ENCODE measurements at places on chromosomes 7 and 10.
A peak's percentile ranks its signal among the peaks of the same experiment; 100 is the strongest.

- no peak overlapping the region for H3K4me3 ChIP-seq
- H3K27me3 ChIP-seq = no peaks in the 10 kb centered on the region
- no peak overlapping the region for H3K27ac ChIP-seq
- DNase-seq = no peak
- no peaks in the 10 kb centered on the region for H3K36me3 ChIP-seq
Observed at GRCh38 chr10:34046506-34047034, 712.1 kb upstream of the NRP1 start.

DNA sequence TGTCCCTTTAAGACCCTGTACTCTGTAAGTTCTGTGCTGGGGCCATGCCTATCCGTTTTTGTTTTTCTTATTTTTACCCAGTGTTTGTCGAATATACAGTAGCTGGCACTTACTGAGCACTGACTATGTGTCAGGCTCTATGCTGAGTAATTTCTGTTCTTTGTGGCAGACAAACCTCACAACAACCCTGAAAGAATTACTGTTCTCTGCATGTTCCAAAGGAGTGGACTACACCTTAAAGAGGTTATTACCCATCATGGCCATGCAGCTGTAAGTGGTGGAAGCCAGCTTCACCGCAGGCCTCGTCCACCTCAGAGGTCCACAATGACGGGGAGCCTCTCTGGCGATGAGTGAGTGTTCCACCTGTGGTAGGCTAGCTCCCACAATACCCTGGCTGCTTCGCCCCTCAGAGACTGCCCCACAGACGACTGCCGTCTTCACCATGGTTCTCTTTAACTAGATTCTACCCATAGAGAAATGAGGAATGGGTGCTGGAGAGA lies 30.1 kb upstream of the RBM20 start:
- H3K4me3 ChIP-seq = no peak overlapping the region
- H3K36me3 ChIP-seq = no peaks in the 10 kb centered on the region
- peaks cover 78% of the 10 kb centered on the region for H3K4me1 ChIP-seq

DNA sequence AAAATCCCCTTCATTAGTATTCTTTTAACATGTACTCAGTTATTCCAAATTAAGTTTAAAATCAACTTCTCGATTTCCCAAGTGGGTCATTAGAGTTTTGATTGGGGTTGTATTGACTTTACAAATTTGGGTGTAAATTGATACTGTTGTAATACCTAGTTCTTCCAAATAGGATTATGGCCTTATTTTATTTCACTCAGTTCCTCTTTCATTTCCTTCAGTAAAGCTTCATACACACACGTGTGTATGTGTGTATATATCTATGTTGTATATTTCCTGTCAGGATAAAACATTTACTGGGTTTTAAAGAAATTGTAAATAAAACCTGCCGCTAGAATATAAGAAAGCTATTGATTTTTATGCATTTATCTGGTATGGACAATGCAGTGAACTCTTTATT lies 15.9 kb downstream of the YME1L1 start:
- DNase-seq = no peak
- H3K4me3 ChIP-seq = no peak overlapping the region
- H3K27me3 ChIP-seq = no peaks in the 10 kb centered on the region
- no peak overlapping the region for H3K27ac ChIP-seq
- peaks cover 37% of the 10 kb centered on the region for H3K36me3 ChIP-seq
- H3K4me1 ChIP-seq = no peaks in the 10 kb centered on the region

DNA sequence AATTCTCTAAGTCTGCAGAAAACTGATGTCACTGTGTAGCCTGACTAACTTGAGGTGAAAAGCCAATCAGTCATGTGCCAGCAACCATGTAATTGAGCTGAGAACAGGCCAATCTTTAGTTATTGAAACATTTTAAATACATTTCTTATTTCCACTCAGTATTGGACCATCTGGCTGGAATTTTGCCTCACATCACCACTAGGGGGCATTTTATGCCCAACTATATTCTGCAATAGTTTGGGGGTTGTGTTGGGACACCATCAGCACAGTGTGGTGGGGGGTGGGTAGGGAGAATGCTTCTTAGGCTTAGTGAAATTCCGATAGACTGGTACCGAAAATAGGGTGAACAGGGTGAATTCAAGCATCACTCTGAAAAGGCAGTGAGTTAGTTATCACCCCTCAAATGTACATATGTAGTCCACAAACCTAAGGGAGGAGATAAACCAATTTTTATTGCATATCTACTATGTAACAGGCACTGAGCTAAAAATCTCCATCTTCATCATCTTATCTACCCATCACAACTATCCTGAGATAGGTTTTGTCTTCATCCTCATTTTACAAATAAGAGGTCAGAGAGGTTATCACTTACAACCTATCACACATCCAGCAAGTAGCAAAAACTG lies 17.8 kb downstream of the NPSR1 start:
- H3K4me3 ChIP-seq = no peak overlapping the region
- no peaks in the 10 kb centered on the region for H3K36me3 ChIP-seq
- DNase-seq = no peak
- no peaks in the 10 kb centered on the region for H3K27me3 ChIP-seq
- H3K4me1 ChIP-seq = no peaks in the 10 kb centered on the region

DNA sequence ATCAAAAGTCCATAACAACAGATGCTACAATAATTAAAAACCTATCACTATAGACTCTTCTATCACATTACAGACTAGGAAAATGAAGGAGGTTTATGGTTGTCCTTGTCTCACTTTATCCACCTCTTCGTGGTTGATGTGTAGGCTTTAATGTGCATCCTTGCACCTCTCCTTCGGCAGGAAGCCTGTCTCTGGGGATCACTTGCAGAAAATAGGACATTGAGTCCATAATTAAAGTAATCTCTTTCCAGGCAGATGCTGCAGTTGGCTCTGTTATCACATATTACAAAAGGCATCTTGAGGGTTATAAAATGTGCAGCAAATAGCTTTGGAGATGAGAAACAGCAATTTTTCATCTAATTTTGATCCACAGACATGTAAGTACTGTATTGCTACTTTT lies 168.4 kb downstream of the RELN start:
- no peaks in the 10 kb centered on the region for H3K36me3 ChIP-seq
- no peaks in the 10 kb centered on the region for H3K27me3 ChIP-seq
- H3K4me3 ChIP-seq = no peak overlapping the region
- DNase-seq = no peak

- H3K4me3 ChIP-seq = no peak overlapping the region
- no peak overlapping the region for H3K27ac ChIP-seq
- H3K36me3 ChIP-seq = no peaks in the 10 kb centered on the region
Observed at GRCh38 chr10:133110133-133110532, 22.4 kb downstream of the ADGRA1 start.

DNA sequence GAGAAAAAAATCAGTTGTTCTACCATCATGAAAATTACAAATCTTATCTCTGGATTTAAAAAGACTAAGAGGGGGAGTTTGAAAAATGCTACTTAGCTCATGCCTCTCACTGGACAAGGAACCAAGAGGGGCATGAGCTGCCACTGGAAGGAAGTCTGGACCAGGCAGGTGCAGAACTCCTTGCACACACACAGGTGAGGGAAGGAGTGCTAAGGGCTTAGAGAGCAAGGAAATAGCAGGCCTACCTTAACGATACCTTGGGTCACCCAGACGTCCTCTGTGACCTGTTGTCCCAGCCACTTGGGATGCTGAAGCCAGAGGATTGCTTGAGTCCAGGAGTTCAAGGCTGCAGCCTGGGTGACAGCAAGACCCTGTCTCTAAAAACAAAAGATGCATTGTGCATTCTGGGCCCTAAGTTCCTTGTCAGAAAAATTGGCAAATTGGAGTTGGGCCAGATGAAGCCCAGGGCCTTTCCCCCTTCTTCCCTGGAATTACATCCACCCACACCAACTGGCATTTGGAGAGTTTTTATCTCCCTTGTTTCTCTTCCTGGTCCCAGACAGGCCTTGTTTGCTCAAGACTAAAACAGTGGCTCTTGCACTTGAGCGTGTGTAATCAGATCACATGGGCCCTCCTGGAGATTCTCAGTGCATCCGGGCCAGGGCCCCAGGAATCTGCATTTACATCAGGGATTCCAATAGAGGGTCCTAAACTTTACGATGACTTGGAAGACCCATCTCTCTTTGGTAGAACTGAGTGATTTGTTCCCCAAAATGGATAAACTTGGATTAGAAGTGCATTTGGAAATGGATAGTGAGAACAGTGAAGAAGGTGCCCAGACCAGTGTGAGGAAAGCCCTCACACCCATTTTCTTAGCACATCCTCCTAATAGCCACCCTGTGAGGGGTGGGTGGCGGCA lies 3.0 kb downstream of the DDIT4 start:
- peaks cover 32% of the 10 kb centered on the region for H3K36me3 ChIP-seq
- peaks cover 44% of the 10 kb centered on the region for H3K4me1 ChIP-seq
- no peak for DNase-seq
- peak overlapping the region; percentile 97 for H3K4me3 ChIP-seq

DNA sequence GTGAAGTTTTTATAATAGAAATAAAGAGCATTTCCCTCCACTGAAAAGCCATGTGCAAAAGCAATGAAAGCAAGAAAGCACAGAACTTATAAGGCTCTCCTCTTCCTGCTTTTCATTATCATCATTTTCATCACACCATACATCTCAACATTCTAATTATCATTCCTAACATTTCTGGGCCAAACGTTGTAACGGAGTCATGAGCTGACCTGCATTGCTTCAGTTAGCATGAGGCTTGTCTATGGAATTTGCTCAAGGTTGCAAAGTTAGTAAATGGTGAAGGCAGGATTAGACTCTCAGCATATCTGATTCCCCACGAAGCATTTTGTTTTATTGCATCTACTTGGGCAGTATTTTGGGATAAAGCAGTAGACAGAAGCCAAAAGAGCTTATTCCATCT lies 11.4 kb downstream of the SCIN start:
- H3K36me3 ChIP-seq = no peaks in the 10 kb centered on the region
- no peak overlapping the region for H3K4me3 ChIP-seq
- no peak for DNase-seq
- peaks cover 25% of the 10 kb centered on the region for H3K27me3 ChIP-seq
- no peaks in the 10 kb centered on the region for H3K4me1 ChIP-seq
- H3K27ac ChIP-seq = no peak overlapping the region

GRCh38 chr7:100706672-100707311 lies 871 bp downstream of the POP7 start:
- peak overlapping the region; percentile 98 for H3K27ac ChIP-seq
- peaks cover 9% of the 10 kb centered on the region for H3K27me3 ChIP-seq
- H3K4me3 ChIP-seq = peak overlapping the region; percentile 98
- peaks cover 7% of the 10 kb centered on the region for H3K4me1 ChIP-seq

DNA sequence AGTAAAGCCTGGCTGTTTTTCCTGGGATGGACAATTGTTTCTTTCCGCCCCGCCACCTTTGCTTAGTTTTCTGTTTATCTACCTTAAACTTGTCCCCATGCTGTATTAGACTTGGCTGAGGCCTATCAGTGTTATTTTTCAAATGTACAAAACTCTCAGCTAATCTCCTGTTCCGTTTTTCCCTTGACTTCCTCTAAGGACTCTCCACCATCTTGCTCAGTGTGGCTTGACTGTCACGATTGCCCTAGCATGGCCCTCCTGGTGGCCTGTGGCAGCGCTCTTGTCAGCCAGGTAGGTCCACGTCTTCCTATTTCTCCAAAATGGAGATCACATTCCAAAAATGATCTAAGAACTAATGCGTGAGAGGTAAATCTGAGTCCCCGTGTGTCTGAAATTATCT lies 36.7 kb downstream of the BAIAP2L1 start:
- no peaks in the 10 kb centered on the region for H3K4me1 ChIP-seq
- DNase-seq = no peak
- no peak overlapping the region for H3K4me3 ChIP-seq
- no peak overlapping the region for H3K27ac ChIP-seq

DNA sequence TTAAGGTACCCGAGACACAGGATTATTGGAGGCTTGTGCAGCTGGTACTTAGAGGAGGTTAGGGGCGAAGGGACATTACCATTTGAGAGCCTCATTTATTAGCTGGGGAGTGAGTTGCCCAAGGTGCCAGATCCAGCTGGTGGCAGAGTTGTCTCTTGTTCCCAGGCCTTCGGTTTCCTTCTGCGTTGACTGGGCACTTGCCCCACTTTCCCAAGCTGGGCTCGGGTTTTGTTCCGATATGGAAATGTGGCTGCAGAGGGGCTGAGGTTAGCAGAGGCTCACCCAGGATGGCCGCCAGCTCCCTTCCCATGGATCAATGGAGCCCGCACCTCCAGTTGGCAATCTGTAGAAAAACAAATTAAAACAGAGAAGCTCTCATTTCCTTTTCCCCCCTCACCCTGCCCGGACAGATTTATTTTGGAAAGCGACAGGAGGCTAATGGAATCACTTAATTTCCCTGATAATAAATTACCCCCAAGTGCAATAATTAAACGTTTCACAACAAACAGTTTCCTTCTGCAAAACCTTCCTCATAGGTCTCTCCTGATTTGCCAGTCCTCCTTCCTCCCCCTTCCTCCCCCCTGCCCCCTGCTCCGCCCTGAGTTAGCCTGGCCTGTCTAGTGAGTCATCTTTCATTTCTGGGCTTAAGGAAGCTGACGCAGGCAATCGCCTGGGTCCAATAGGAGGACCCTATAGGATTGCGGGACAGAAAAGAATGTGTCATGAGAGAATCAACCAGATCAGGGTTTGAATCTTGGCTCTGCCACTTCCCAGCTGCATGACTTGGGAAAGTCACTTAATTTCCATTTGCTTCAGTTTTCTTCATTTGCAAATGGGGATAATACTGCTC lies 51.7 kb downstream of the ADRA2A start:
- no peak overlapping the region for H3K4me3 ChIP-seq
- H3K27me3 ChIP-seq = peaks cover 13% of the 10 kb centered on the region
- H3K4me1 ChIP-seq = no peaks in the 10 kb centered on the region

GRCh38 chr7:144629011-144629410 lies 206.8 kb downstream of the TPK1 start:
- H3K4me3 ChIP-seq = no peak overlapping the region
- no peaks in the 10 kb centered on the region for H3K36me3 ChIP-seq
- no peaks in the 10 kb centered on the region for H3K27me3 ChIP-seq
- DNase-seq = no peak

- peaks cover 44% of the 10 kb centered on the region for H3K4me1 ChIP-seq
- DNase-seq = no peak
- peaks cover 69% of the 10 kb centered on the region for H3K27me3 ChIP-seq
- peak overlapping the region; percentile 79 for H3K27ac ChIP-seq
- peaks cover 7% of the 10 kb centered on the region for H3K36me3 ChIP-seq
Observed at GRCh38 chr7:23467806-23468525, 2.3 kb downstream of the IGF2BP3 start.

DNA sequence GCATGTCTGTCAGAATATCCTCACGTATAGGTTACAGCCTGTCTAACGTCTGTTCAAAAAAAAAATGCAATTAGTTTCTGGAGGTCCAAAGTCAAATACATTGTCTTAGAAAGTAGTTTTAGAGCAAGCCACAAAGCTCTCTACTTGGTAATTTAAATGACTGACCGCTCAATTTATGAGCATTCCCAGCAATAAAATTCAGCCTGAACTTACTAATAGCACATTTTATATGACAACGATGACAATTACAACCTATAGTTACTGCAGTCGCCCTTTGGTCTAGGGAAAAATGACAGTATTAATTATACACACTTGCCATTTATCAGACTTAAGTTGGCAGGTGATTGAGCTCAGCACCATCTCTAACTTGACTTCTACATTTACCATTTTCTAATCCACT lies 425.8 kb upstream of the STEAP1 start:
- H3K27ac ChIP-seq = no peak overlapping the region
- DNase-seq = no peak
- no peaks in the 10 kb centered on the region for H3K27me3 ChIP-seq
- H3K36me3 ChIP-seq = no peaks in the 10 kb centered on the region

Data from activated T-helper 1 cell treated with anti-CD3 and anti-CD28 coated beads, Interleukin-12 subunit alpha, Interleukin-12 subunit beta, Interleukin-2, Interleukin-4 antibody, amounts not matched to agents 30 ng/mL and 10 ng/mL and 1 ng/mL, durations not matched to agents 14 hours and 24 hours and 36 hours (primary cell).